Mucosa of gallbladder (tissue), 1 donor: ENCODE measurements at places on chromosomes 12 and 14.

DNA sequence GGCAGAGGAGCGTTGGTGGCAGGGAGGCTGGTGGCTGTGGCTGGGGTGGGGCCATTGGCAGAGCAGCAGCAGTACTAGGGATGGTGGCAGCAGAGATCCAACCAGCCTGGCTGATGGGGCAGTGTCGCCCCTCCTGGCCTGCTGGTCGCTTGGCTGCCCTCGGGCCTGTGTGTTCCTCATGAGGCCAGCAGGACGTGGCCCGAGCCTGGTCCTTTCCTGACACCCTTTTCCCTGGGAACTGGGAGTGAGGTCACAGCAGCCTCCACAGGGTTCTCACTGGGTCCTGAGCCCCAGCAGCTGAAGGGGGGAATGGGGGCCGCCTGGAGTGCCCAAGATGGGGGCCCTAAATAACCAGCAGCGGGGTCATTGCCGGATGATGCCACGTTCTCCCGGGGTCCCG lies 46.1 kb downstream of the KIF26A start:
- DNase-seq, result no peak

DNA sequence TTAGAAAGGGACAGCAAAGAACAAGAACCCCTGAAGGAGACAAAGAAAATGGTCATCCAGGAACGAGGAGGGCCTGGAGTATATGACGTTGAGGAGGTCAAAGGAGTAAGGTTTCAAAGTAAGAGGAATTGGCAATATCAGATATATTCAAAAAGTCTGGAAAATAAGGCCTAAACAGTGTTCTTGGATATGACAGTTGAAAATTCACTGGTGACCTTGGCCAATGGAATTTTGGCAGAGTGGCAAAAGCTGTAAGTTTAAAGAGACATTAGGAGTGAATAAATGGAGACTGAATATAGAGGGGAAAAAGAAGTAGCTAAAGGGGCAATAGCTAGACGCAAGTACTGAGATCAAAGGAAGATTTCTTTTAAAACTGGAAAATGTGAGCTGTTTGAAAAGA lies 4.1 kb upstream of the ACTN1 start:
- DNase-seq, result no peak

DNA sequence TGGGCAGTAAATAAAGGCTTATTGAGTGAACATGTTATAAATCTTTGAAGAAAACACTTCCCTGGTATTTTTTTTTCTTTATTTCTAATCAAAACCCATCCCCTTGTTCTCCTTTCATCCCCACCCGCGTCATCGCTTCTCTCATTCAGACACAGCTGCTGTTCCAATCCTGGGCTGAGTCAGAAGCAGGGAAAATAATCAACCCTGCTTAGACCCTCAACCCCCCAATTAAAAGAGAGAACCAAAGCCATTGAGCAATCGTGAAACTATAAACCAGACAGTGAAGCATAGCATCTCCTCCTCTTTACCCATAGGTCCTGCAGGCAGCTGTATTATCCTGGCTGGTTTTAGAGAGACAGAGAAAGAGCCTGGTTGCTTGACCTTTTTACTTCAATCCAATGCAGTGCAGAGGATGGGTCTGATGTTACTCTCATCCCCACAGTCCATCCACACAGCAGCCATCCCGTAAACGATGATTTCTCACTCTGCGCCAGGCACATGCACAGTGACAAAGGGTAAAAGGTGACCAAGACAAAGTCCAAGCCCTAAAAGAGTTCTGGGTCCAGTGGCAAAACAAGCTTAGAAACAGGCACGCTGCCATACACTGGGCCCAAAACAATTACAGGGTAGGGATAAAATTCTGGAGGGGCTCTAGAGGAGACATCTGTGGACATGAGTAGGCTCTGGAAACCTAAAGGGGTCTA lies 238.3 kb downstream of the GALC start:
- no peak for DNase-seq

DNA sequence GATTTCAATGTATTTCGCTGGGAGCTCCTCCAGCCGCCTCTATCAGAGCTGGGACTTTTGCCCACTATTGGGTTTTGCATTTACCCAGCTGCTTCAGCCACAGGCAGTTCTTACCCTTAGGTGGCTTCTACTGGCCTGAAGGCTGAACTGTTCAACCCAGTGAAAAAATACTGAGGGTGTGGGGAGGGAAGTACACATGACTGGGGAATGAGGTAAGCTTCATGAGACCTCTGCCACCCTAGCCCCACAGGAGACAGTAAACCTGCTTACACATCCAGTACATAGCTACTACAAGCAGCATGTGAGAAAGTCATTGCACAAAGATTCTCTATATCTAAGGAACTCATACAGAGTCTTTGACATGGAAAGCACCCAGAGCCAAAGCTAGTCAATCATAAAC lies 411.1 kb downstream of the SYT1 start:
- DNase-seq, result no peak

- no peak for DNase-seq
Measured at GRCh38 chr12:94560431-94561221, 89.7 kb downstream of the TMCC3 start.

- no peak for DNase-seq
Measured at GRCh38 chr12:21649034-21649433, 8.6 kb downstream of the LDHB start.

DNA sequence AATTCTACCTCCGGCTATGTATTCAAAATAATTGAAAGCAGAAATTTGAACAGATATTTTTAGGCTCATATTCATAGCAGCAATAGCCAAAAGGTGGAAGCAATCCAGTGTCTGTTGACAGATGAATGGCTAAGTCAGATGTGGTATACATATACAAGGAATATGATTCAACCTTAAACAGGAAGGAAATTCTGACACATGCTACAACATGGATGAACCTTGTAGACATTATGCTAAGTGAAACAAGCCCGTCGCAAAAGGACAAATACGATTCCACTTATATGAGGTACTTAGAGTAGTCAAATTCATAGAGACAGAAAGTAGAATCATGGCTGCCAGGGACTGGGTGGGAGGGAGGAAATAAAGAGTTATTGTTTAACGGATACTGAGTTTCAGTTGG lies 331.6 kb downstream of the PCNX1 start:
- no peak for DNase-seq

- DNase-seq, result no peak
Measured at GRCh38 chr14:80946797-80947196, 5.3 kb upstream of the CEP128 start.

DNA sequence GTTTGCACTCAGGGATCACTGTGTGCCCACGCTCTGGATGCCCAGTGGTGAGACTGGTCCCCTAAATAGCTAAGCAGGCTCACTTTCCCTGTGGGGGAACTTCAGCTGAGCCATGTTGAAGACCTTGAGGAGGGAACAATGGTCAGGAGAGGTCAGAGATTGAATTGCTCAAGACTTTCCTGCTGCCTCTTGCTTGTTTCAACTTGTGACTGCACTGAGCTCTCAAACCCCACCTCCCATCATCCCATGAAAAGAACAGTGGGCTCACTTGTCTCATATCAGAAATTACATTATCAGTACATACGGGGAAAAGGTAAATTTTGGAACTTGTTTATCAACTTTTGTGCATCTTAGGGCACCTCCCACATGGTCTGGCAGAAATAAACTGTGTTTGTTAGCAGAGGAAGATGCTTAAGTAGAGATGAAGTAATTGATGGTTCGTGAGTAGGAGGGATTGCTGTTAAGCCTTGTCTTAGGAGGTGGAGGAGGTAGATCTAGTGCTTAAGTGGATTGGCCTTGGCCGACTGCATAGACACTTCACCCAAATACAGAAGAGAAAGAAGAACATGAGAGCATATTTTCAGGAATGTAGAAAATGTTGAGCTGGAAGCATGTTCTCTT lies 15.0 kb upstream of the SERPINA1 start:
- DNase-seq, result no peak

GRCh38 chr12:124123296-124124000 lies 150.4 kb downstream of the ZNF664 start:
- no peak for DNase-seq

GRCh38 chr12:130073721-130074120 lies 88.5 kb upstream of the FZD10 start:
- no peak for DNase-seq

DNA sequence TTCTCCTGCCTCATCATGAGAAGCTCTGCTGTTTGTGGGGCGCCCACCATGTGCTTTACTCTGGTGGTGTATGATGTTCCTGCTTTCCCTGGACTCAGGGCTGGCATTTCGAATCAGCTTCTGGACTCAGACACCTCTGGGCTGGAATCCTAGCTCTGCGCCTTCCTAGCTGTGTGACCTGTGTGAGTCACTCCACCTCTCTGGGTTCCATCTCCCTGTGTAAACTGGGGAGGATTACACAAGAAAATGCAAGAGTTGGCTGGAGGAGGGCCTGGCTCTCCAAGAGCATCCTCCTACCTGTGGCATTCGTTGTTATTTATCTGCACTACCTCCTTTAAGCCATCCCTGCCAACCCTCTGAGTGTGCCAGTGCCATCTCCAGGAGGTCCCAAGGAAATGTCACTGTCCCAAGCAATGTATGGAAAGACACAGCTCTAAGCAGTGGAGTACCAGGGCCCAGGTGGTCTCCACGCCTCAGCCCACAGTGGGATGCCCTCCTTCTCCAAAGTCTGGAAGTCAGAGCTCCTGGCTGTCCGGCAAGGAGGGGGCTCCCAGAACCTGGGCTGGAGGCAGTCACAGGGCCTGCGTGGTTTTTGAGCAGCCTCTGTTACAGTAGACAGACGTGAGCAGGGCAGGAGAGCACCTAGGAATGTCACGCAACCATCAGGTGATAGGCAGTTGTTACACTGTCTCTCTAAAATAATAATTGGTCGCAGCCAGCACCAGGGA lies 7.3 kb upstream of the TNFAIP2 start:
- no peak for DNase-seq

DNA sequence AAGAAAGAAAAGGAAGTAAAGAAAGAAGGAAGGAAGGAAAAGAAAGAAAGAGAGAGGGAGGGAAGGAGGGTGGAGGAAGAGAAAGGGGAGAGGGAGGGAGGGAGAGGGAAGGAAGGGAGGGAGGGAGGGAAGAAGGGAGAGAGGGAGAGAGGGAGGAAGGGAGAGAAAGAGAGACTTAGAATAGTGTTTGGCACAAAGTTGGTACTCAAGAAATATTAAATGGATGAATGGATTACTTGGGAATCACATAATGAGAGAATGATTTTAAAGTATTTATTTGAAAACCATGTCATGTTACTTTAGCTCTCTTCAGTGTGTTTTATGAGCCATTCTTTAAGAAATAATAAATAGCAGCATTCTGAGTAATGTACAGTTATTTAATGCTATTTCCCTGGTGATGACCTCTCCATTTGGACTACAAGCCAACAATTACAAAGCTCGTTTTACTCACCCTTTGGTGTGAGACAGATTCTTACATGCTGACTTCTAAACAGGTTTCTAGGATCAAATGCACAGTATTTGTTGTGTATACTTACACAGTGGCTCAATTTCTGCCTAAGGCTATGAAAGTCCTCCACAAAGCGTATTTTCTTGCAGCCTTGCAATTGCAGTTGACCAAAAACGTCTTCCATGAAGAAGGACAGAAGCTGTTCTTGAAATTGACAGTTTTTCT lies 861 bp downstream of the IL26 start:
- DNase-seq, result no peak

- no peak for DNase-seq
Measured at GRCh38 chr14:26820572-26820971, 222.7 kb upstream of the NOVA1 start.

DNA sequence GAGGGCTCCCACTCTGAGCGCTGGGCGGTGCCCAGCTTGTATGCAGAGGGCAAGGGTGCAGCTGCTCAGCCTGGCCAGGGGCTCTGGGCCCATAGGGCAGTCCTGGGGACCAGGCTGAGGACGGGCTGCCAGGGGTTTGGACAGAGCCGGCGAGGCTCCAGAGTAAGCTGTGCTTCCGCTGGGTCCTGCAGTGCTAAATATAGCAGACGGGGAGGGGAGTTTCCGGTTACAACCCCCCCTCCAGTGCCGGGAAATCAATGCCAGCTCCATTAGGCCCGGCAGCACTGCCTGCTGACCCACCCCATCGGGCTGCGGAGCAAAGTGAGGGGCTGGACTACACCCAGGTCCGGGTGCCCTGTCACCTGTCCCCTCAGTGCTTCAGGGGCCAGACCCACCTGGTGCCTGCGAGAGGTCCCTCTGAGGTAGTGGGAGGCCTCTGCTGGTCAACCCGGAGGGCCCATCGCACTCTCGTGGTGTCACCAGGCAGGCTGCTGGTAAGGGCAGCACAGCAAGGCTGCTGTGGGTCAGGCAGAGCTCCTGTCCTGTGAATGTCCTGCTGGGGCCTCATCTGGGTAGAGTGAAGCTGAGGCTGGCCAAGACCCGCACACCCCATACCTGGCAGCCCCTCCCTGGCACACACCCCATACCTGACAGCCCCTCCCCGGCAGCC lies 2.6 kb upstream of the JAG2 start:
- no peak for DNase-seq

DNA sequence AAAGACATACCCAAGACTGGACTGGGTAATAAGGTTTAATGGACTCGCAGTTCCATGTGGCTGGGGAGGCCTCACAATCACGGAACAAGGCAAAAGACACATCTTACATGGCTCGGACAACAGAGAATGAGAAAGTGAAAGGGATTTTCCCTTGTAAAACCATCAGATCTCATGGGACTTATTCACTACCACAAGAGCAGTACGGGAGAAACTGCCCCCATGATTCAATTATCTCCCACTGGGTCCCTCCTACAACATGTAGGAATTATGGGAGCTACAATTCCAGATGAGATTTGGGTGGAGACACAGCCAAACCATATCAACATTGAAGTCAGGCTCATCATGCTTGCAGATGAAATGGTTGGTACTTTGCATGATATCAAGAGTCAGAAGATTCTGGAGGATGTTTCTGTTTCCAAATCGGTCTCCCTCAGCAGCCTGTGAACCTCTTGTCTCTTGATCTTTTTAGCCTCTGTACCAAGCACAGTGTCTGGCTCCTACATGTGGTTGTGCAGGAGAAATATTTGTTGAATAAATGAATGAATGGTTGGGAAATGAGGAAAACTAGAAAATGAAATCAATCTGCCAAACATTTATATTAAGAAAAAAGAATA lies 98.6 kb downstream of the VRK1 start:
- no peak for DNase-seq

DNA sequence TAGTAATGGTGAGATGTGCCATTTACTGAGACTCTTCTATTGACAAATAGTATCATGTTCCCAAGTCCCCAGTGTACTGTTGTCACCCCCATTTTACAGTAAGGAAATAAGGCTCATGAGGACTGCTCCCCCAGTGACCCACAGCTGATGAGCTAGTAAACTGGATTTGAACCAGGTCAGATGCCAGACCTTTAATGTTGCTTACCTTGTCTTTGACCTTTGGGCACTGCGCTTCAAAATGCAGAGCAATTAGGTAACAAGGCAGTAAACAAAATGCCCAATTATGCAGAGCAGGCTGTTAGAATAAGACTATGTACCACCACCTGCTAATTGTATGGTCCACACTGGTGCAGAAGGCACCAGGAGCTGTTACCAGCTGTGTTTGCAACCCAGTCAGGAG lies 38.5 kb upstream of the RIN3 start:
- DNase-seq, result no peak
